ENCODE measurements at places on chromosomes 6 and 20.

DNA sequence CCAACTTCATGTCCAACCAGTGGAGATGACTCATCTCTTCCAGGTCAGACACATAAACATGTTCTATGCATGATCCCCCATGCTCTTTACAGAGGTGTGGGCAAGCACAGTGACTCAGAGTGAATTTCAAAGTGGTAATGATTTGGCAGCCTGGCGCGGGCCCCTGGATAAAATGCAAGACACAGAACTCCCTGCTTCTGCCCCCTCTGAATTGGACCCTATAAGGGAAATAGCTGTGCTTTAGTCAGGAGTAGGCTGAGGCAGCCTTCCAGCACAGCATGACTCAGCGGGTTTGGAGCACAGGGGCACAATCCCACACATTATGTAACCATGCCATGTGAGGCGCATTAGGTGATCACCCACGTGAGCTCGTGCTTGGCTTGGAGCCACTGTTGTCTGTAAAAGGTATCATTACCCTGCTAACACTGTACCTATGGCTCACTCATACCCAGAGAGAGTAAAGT, 127.4 kb downstream of the C6orf118 start:
- no peak for DNase-seq

- no peak for DNase-seq
These were observed 242.6 kb downstream of the SMOC2 start for GRCh38 chr6:168683621-168684020.

- no peak for DNase-seq
These were observed 14.2 kb downstream of the KCNG1 start for GRCh38 chr20:51008718-51009117.

- DNase-seq, result no peak
These were observed 5.6 kb downstream of the TOP1 start for GRCh38 chr20:41034239-41034638.

- no peak for DNase-seq
These were observed 68.2 kb downstream of the PHACTR3 start for GRCh38 chr20:59672576-59672975.

GRCh38 chr6:168273441-168274036, 46.0 kb downstream of the DACT2 start:
- DNase-seq, result no peak

DNA sequence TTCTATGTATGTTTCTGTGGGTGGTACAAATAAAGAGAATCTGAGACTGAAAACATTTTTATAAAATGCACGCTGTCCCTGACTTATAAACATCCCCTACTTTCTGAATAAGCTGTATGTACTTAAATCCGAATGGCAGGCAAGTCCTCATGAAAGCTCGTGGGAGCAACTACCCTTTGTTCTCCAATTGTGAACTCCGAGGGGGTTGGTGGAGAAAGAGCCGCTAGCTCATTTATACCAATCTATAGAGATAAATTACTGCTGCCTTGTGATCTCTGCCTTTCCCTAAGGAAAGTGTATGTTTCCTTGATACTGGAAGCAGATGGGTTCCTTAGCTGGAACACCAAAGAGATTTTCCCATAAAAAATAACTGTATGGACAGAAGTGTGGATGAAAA, 84.5 kb downstream of the GJA10 start:
- no peak for DNase-seq

DNA sequence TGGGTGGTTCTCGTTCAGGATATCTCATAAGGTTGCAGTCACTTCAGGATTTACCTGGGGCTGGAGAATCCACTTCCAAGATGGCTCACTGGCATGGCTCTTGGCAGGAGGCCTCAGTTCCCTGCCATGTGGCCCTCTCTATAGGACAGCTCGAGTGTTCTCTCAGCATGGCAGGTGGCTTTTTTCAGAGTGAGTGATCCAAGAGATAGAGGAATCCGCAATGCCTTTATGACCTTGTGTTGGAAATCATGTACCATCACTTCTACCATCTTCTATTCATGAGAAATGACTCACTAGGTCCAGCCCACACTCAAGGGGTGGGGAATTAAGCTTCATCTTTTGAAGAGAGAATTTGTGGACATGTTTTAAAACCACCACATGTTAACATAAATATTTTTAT, 37.8 kb downstream of the PPP1R16B start:
- no peak for DNase-seq

DNA sequence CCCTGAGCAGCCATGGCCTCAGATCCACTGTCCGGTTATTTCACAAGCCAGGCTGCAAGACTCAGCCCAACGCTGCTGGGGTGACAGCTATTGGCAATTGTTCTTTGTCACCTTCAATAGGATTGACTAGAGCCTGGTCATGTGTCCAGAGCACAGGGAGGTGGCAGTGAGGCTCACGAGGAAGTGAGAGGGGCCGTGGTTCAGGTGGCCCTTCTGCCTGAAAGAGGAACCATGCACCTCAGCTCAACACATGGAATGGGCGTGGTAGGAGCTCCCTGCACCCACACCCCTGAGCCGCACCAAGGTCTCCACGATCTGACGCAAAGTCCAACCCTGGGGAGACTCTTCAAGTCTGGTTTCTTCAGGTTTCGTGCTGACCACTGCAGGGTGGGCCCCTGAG, 184.8 kb upstream of the CDH4 start:
- no peak for DNase-seq

GRCh38 chr6:16700202-16700915, 60.9 kb downstream of the ATXN1 start:
- no peak for DNase-seq

GRCh38 chr6:36677753-36678487, 594 bp upstream of the CDKN1A start:
- no peak for DNase-seq

- no peak for DNase-seq
These were observed 238.6 kb upstream of the PREP start for GRCh38 chr6:105641504-105641903.

GRCh38 chr20:20733943-20734342, 21.5 kb upstream of the RALGAPA2 start:
- no peak for DNase-seq

GRCh38 chr6:127069659-127070279, 48.7 kb upstream of the RSPO3 start:
- no peak for DNase-seq

- DNase-seq, result no peak
These were observed 715.8 kb downstream of the RNF144B start for GRCh38 chr6:19102936-19103335.

DNA sequence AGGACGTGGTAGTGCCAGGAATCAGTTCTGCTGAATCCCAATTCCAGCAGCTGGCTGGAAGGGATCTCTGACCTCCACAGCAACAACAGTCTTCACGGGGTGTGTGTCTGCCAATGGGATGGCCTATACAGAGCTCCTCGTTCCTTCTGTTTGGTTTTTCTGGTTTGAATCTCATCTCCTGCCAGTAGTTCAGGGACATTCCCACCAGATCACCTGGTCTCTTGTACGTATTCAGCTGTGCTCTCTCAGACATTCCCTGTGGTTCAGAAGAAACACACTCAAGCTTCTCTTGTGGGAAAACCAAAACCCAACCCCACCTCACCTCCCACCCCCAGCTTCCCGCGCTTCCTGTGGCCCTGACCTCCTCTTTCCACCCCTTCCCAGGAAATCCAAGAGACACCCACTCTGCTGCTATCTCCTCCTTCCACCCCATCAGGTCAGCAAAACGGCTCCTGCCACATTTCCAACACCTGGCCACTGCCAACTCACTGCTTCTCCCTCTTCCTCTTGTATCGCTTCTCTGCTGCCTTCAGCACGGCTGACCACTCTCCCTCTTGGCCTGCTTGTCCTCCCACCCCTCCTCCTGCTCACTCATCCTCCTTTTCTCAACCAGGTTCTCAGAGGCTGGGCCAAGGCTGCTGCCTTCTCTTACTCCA, 63.3 kb upstream of the PTGIS start:
- DNase-seq, result no peak

GRCh38 chr6:35092362-35093117, 48.6 kb downstream of the TCP11 start:
- no peak for DNase-seq

- DNase-seq, result no peak
These were observed 24.7 kb downstream of the ZSCAN31 start for GRCh38 chr6:28311139-28311823.
